Uterine smooth muscle cell (primary cell): ENCODE measurements at places on chromosomes 13 and 19. TPM values are rescaled to one million over a fixed set of nuclear protein-coding genes. Genes with fewer than 3 reads are reported as not detected.

CNN1 gene
- 20.4 and 37.0 TPM in 2 replicates for total RNA-seq

GJA3 gene
- total RNA-seq = 0.44 and 0.87 TPM in 2 replicates

DIAPH3 gene
- total RNA-seq = 9.6 and 27.7 TPM in 2 replicates

CDC42EP5 gene
- 3.8 and 15.2 TPM in 2 replicates for total RNA-seq

DHDH gene
- not detected in 2 replicates for total RNA-seq

LIM2 gene
- not detected in 2 replicates for total RNA-seq

ATP4B gene
- not detected in 2 replicates for total RNA-seq

CYP2S1 gene
- 0.22 and 0.25 TPM in 2 replicates for total RNA-seq

FRY gene
- 13.6 and 50.4 TPM in 2 replicates for total RNA-seq

ZNF506 gene
- total RNA-seq = 7.1 and 12.7 TPM in 2 replicates

EID2B gene
- total RNA-seq = 4.5 and 7.5 TPM in 2 replicates

PEX11G gene
- total RNA-seq = 3.2 and 4.1 TPM in 2 replicates

UBE2L5 gene
- not detected in 2 replicates for total RNA-seq

PCSK4 gene
- total RNA-seq = 2.3 and 4.4 TPM in 2 replicates

OPA3 gene
- 5.2 and 6.0 TPM in 2 replicates for total RNA-seq

ENOX1 gene
- total RNA-seq = 4.2 and 7.4 TPM in 2 replicates

RELB gene
- total RNA-seq = 7.6 and 10.2 TPM in 2 replicates

ANGPTL8 gene
- not detected in 2 replicates for total RNA-seq
